ENCODE measurements at places on chromosomes 5 and 9.

DNA sequence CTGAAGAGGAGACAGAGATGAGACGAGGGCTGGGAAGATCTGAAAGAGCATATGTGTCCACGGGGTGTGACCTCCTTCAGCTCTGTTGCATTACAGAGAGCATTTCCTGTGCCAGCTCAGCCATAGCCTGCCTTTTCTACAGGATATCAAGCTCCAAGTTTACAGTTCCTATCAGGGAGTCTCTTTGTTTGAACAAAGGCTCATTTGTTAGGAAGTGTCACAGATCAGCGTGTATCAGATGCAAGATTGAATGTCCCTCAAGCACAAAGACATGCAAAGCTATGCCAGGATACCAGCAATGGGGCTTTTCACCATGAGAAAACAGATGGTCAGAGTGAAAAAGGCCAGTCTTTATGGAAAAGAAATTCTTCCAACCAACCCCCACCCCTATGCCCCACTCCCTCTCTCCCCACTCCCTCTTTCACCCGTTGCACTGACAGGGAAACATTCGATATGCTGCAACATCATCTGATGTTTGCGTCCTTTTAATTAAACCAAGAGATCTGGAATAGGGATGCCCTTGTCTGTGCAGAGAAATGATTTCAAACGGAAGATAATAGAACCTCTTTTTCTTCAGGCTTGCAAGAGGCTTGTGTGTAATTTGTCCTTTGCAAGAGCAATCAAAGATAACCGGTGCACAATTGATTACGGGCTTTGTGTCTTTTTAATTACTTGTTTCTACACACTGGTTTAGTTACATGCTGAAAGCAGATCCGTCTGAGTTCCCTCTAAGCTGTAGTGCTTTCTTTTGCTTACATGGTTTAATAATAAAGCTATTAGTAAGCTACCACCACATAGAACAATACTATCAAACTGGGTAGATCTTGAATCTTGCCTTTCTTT, 263.1 kb upstream of the RGMB start:
- peak; percentile 55 for DNase-seq

GRCh38 chr9:36551910-36552309, 20.8 kb upstream of the MELK start:
- DNase-seq = no peak

DNA sequence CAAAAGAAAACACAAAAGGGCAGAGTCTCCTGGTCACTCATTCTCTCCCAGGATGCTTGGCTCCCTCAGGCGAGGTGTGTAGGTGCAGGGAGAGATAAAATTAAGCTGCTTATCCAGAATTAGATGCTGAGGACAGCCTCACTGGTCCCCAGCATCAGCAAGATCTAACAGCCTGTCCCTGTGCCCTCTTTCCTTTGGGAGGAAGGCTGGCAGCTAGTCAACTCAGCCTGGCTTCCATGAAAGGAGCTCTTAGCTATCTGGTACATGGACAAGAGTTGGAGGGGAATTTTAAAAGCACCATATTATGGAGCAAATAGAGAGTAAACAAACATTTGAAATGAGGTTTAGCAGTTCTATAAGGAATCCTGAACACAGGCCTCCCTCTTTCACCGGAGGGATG, 198.5 kb upstream of the PANK3 start:
- DNase-seq = no peak

DNA sequence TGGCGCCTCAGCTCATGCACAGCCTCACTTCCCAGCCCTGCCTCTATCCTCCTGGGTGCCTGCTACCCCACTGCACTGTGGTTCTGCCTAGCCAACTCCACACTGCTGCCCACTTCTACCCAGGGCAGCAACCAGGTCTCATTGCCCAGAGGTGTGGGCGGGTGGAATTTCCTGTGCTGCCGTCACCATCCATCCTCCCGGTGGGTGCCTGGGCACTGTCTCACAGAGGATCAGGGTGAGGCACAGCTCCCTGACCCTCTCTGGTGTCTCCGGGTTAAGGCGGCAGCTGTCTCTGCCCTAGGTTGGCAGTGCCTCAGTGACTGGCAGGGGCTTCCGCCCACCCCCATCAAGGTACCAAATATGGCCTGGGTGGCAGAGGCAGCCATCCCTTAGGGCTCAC, 4.3 kb upstream of the MTMR12 start:
- no peak for DNase-seq

DNA sequence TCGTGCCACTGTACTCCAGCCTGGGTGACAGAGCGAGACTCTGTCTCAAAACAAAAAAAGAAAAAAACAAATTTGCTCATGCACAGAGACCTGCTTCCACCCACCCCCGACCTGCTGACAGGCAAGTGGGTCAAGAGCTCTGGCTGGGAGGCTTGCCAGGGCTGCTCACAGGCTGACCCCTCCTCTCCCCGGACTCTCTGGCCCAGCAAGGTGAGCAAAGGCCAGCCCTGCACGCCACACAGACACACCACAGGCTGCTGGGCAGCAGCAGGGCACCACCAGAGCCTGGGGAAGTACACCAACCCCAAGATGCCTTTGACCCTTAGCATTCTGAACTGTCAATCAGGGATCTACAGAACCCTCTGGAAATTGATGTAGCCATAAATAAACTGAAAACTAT, 29.2 kb downstream of the NSUN2 start:
- DNase-seq = no peak

GRCh38 chr5:149452665-149453617, 73.8 kb upstream of the IL17B start:
- DNase-seq = peak; percentile 99

DNA sequence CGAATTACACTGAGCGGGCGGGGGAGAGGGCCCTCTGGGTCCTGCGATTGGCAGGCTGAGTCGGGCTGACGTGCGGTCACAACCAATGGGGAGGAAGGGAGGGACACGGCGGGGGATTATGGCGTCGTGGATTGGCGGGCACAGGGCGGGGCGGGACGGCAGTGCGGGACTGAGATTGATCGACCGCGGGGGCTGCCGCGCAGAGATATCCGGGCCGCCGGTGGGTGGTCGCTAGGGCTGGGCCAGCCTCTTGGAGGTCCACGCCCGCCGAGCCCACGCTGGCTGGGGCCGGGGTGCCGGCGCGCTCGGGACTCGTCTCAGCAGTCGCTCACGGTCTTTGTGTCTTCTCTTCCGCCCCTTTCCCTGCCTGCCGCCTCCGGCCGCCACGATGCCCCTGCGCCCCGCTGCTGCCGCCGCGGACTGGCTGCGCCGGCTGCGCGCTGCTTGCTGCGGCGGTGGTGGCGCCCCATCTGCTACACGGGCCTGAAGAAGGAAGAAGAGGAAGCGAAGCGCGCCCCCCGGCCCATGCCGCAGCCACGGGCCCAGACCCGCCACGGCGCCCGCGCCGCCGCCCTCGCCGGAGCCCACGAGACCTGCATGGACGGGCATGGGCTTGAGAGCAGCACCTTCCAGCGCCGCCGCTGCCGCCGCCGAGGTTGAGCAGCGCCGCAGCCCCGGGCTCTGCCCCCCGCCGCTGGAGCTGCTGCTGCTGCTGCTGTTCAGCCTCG, at the start of gene RGMB:
RGMB (plus strand) TSS at position 200 of the 728 bp plus-strand sequence; CDS start at position 608, 408 bp downstream.
- DNase-seq = peak; percentile 100

DNA sequence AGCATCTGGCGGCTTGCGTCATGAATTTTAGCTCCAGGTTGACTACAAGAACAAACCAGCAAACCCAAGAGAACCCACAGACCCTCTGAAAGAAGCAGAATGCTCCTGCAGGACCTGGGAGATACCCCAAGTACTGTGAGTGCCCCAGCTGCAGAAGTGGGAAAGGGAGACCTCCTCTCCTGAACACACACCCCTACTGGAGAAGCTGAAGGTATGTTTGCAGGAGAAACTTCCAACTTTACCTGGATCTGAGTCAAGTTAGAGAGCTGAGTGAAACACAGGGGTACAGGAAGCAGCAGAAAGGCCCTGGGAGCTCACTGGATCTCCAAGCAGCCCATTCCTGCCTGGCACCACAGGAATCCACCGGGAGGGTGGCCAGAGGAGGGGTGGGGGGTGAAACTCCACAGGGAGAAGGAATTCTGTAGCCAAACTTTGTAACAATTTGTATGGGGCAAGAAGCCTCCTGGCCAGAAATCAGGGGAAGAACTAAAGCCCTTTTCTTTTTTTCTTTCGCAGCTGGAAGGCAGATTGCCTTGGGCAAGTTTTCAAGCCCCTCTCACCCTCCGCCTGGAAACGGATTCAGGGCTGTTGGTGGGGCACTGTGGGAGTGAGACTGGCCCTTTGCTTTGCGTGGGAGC, 576.2 kb downstream of the BNC2 start:
- peak; percentile 49 for DNase-seq
